ENCODE measurements at places on chromosomes 16 and 17.

- no peak for DNase-seq
Observed at GRCh38 chr16:49324703-49325102, 43.1 kb upstream of the CBLN1 start.

- DNase-seq = no peak
Observed at GRCh38 chr16:11167581-11167980, 88.4 kb downstream of the SOCS1 start.

DNA sequence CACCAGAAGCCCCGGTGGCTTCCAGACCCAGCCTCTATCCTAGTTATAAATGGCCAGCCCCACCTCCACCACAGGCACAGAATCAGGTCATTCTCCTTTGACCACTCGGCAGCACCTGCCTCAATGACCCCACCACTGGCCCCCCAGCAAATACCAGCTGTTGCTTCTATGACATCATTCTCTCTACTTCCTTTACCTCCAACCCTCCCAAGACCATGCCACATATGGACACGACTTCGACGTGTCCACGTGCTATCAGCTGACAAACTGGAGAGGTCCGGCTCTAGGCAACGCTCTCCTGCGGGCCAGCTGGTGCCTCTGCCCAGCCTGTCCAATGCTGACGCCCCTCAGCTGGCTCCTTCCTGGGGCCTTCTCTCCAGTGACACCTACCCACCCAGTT, 5.9 kb downstream of the ALYREF start:
- DNase-seq = no peak

DNA sequence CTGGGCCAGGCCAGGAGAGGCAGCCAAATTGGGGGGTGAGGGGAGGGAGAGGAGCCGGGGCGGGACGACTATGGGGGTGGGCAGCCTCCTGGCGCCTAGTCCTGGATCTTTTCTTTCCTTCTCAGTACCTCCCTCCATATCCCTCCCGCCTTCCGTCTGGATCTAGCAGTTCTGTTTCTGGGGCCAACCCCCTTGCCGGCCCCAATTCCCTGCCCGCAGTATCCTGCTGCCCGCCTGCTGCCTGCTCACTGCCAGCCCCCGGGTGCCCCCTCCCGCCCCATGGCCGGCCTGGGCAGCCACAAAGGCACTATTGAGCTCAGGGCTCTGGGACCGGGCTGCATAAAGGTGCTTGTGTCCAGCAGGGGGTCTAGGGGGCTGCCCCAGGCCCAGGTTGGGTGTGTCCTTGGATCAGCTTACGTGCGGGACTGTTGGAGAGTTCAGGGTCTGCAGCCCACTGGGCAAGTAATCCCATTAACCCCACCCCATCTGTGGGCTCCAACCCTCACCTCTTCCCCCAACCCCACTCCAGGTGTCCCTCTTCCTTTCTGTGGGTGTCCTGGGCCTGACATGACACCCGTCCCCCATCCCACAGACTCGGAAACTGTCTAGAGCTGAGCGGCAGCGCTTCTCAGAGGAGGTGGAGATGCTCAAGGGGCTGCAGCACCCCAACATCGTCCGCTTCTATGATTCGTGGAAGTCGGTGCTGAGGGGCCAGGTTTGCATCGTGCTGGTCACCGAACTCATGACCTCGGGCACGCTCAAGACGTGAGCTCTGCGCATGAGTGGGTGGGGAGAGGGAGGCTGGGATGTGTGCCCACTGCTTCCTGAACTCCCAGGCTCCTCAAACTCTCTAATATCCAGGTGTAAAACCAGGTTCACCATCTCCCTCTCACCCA, 2.0 kb downstream of the WNK4 start:
- DNase-seq = no peak

- no peak for DNase-seq
Observed at GRCh38 chr17:29838961-29839360, 91.1 kb downstream of the SSH2 start.
